Epithelial cell of esophagus (primary cell): ENCODE measurements at places on chromosomes 16 and 17.

- no peak for DNase-seq
Measured at GRCh38 chr16:68486502-68487202, 38.3 kb upstream of the SMPD3 start.

GRCh38 chr16:65975049-65975708, 391.3 kb upstream of the CDH5 start:
- DNase-seq: peak; percentile 74

GRCh38 chr17:42378359-42378958, 9.8 kb downstream of the STAT3 start:
- DNase-seq: no peak

DNA sequence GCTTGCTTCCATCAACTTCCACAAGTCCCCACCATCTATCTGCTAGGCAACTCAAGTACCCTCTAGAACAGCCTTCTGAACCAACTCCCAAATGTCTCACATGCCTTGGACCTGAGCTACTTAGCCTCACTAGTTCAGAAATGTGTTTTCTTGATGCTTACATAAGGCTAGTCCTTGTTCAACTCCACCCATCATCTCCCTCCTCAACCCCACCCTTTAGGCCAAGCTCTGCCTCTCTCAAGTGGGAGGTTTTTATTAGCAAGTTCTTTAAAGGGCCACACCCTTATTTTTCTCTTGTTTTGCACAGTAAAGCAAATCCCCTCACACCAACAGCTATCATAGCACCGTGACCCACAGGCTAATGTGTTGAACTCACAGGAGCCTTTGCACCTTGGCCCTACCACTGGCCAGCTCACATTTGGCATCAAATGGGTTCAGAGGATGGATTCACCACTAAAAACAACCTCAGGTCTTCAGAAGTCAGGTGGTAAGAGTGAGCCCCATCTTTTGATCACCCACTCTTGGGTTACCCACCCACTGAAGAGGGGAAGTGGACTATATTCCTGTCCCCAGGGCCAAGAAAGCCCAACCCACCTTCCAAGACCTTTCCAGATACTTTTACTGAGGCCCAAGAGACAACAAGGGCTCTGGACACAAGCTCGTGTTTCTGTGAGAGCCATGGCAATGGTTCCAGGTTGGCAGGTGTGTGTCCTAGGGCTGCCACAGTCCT, 12.2 kb downstream of the PIK3R5 start:
- no peak for DNase-seq

GRCh38 chr16:14303182-14303618, 232.1 kb downstream of the MRTFB start:
- peak; percentile 28 for DNase-seq

DNA sequence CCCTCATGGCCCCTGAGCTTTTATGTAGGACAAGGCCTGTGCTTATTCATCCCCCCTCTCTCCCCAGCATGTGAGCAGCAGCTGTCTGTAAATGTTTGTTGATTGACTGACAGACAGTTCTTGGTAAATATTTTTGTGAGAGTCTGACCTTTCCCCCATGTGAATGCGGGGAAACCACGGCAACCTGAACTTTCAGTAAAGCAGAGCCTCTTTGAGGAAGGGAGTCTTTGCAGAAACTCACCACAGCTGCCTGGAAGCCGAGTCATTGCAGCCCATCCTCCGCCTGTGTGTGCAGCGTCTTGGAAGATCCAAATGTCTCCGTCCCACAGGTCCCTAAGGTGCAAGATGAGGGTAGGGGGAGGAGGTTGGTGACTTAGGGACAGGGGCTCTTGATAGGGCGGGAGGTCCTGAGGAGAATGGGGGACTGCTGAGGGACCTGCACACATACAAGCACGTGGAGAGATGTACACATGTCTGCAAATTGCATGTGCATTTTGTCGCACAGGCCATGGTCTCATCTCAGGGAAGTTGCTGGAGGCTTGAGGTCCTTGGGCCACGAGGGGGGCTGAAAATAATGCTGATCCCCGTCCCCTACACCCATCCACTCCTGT, 23.0 kb upstream of the IL21R start:
- no peak for DNase-seq

GRCh38 chr16:15556130-15556529, 86.8 kb downstream of the MARF1 start:
- DNase-seq: no peak

- DNase-seq: no peak
Measured at GRCh38 chr16:76441391-76441790, 164.2 kb downstream of the CNTNAP4 start.

DNA sequence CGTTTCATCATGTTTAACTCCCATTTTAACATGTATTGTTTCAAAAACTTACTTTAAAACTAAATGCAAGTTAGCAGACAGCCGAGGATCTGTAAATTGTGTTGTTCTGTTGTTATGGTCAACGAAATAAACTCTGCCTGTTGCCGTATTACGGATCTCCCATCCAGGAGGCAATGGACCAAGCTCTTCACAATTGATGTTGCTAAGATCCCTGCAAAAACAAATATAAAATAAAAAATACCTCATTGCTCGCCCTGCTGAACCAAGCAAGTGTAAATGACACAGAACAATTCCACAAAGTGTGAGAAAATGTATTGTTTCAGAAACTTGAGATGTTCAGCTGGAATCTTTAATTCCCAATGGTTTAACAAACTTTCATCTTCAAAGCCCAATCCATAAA, 65.0 kb downstream of the CEP95 start:
- DNase-seq: no peak

DNA sequence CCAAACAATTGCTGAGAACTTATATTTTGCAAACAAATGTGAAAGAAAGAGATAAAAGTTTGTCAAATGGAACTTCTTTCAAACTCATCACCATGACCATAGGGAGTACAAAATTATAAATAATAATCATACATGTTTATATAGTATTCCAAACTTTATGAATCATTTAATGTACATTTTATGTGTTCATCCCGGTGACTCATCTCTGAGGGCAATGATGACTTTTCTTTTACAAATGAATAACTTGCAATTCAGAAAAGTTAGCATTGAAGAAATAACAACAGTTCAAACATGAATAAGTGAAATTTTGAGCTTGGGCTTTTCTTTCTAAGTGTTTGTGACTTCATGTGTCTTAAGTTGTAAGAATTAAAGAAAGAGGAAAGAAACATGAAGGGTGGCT, 66.3 kb upstream of the CDH8 start:
- peak; percentile 40 for DNase-seq

- DNase-seq: no peak
Measured at GRCh38 chr17:1239210-1239609, 31.0 kb upstream of the BHLHA9 start.

GRCh38 chr16:30888856-30889499, 4.9 kb downstream of the BCL7C start:
- no peak for DNase-seq
